Activated CD4-positive, alpha-beta T cell treated with anti-CD3 and anti-CD28 coated beads, Interleukin-2, amount 10 ng/mL, durations not matched to agents 7 days and 5 days (primary cell): ENCODE measurements at places on chromosomes 13 and 19. TPM values are rescaled to one million over a fixed set of nuclear protein-coding genes. Genes with fewer than 3 reads are reported as not detected.

DNA sequence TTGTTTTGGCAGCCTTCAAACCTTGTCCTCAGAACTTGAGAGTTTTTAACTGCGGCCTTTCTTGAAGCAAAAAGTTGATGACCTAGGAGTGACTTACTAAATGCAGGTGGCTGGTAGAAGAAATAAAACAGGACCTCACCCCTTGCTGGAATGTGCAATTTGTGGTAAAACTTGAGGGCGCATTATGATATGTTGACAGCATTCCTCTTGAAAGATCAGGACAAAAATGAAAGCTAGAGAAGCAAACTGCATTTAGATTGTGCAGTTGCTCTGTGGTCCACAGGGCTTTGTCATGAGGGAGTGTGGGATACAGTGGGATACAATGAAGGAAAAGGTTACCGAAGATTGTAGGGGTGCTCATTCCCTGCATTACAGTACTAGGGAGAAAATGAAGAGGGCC lies 504.2 kb downstream of the GPC6 start:
- DNase-seq: no peak

DNA sequence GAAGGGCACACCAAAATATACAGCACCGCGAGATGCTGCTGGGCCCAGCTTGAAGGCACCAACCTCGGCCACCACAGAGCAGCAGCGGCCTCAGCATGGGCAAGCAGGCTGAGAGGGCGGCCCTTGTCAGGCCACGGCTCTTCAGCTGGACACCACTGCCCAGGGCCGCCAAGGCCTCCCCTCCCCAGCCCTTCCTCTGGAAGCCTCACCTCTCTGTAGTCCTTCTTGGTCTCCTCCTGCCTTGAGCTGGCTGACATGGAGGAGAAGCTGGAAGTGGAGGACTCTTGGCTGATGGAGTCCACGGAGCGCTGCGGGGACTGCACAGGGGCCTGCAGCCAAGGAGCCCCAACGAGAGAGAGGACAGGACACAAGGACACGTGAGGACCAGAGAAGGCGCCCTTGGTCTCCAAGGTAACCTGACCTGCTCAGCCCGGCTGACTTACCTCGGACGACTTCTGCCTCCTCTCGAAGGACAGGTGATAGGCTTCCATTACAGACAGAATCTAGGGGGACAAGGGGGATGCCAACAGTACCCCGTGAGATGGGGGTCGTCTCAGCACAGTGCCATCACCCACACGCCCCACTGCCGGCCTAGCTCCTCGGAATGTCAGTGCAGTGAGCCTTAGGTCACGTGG lies 38.2 kb downstream of the PDCD5 start:
- DNase-seq: no peak

DNA sequence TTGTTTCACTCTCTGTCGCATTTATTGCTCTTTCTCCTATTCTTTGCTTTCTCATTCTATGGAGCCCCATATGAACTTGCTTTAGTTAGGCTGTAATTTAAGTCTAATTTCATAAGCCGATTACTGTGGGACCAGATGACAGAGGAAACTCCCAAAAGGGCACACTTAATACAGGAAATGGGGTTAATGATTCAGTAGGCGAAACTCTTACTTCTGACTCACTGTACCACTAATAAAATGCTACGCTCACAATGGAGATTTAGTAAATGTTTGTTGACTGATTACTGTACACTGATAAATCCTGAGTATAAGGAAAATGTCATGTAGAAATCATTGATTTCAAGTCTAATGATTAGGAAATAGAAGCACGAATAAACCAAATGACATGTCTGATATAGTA lies 276.4 kb downstream of the KLF5 start:
- no peak for DNase-seq

GRCh38 chr13:99624936-99625540 lies 123.8 kb downstream of the TM9SF2 start:
- DNase-seq: no peak

- no peak for DNase-seq
Observed at GRCh38 chr19:12272980-12273901, 21.4 kb downstream of the ZNF44 start.

DNA sequence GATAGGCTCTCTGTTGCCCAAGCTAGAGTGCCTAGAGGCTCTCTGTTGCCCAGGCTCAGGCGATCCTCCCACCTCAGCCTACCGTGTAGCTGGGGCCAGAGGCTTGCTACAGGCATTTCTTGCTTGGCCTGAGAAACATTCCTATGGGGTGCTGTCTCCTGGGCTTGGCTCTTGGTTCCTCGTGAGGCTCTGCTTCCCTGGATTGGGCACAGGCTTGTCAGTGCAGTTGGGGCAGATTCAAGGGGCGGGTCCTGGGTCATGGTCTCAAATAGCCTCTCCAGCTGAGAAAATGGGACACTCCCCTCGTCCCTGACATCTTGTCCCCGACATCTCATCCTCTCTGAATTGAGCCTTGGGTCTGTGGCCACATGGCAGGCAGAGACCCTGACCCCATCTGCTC lies 4.9 kb downstream of the TSSK6 start:
- DNase-seq: no peak

DNA sequence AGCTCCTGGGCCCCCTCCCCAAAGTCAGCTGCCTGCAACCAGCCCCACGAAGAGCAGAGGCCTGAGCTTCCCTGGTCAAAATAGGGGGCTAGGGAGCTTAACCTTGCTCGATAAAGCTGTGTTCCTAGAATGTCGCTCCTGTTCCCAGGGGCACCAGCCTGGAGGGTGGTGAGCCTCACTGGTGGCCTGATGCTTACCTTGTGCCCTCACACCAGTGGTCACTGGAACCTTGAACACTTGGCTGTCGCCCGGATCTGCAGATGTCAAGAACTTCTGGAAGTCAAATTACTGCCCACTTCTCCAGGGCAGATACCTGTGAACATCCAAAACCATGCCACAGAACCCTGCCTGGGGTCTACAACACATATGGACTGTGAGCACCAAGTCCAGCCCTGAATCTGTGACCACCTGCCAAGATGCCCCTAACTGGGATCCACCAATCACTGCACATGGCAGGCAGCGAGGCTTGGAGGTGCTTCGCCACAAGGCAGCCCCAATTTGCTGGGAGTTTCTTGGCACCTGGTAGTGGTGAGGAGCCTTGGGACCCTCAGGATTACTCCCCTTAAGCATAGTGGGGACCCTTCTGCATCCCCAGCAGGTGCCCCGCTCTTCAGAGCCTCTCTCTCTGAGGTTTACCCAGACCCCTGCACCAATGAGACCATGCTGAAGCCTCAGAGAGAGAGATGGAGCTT lies 4.7 kb upstream of the CEACAM5 start:
- no peak for DNase-seq

Gene LGALS14
- total RNA-seq: not detected

Gene VSIG10L
- 0.99 TPM for total RNA-seq

Gene LRFN3
- 12.3 TPM for total RNA-seq

Gene GNG7
- total RNA-seq: 1.2 TPM

Gene TMEM59L
- total RNA-seq: not detected

Gene KDM4B
- total RNA-seq: 40.2 TPM
